ENCODE measurements at places on chromosomes 3 and 15.

GRCh38 chr3:186121278-186121677, 12.4 kb upstream of the ETV5 start:
- no peak for DNase-seq

DNA sequence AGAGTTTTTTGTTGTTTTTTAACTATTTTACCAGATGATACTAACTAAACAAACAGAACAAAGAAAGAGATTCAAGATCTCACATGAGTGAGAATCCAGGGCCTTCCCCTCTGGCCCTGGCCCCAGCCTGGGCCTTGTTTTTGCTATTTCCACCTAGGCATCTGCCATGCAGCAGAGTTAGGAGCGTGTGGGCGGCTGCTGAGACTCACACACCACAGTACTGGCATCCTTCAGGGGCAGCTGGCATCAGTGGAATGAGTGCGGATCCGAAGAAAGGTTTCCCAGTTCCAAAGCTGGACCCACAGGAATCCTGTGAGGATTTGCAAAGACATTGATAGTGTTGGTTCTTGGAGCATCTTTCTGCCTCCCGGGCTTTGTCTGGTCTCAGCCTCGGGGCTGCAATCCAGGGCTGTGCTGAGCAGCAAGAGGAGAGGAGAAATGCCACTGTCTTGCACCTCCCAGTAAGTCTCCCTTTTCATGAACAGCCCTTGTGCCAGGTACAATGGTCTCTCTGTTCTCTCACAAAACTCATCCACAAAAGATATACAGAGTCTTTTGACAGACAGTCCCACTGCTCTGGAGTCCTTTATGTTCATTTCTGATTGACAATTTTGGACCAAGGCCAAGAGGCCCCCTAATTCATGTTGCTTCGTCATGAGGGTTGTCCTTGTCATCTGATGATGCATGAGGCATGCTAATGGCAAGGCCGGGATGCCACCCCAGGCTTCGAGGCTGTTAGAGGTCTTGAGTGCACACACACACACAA, 46.6 kb downstream of the APH1B start:
- DNase-seq, result no peak

GRCh38 chr3:34276342-34276741, 477.9 kb downstream of the PDCD6IP start:
- DNase-seq, result no peak

DNA sequence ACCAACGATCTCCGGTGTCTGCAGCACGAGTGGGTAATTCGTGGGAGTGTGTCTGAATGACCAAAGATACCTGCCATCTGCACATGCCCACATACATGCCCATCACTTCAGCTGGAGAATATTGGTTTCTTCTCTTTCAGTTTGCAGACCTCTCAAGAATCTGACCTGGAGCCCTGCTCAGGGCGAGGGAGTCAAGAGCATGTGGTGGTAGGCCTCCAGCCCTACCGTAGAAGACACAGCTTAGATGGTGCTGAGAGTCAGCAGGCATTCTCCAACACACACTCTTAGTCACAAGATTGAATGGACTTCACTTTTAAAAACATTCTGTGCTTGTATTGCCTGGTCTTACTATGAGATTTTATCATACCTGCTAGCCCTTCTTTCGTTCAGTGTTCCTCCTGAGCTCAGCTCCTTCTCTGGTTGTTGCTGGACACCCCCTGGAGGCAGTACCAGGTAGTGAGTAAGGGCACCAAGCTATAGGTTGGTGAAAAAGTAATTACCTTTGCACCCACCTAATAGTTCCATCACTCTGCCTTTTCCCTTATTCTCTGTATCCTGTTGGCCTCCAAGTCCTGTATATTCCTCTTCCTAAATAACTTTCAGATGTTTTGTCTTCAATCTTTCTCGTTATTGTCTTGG, 252.0 kb downstream of the CACNA2D3 start:
- DNase-seq, result no peak

DNA sequence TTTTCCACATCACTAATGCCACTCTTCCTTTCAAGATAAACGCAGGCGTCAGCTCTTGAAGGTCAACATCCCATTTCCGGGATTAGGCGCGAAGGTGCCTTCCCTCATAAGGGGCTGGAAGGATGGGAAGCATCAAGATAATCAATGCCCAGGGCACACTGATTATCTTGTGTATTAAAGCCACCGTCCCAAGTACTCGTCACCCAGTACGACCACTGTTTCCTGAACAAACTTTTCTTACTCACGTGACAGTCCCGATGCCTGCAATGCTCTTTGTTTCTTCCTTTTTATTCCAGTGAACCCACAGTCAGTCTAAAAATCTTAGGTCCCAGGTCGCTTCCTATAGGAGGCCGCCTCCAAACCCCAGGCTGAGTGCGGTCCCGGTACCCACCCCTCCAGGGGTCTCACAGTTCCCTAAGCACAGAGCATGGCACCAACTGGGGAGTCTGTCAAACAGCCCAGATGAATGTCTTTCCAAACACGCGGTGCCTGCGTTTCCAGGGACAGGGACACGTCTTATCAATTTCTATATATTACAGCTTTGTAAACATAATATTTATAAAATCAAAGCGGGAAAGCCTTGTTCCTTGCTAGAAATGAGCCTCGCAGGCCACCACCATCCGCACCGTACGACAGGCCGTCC, 589 bp downstream of the ANAPC13 start:
- DNase-seq, result no peak

Measured in stimulated activated CD4-positive, alpha-beta T cell treated with anti-CD3 and anti-CD28 coated beads, Interleukin-12 subunit alpha, Interleukin-12 subunit beta, amount 100 ng/mL, for 24 hours (primary cell).